Psoas muscle (tissue), 8 donors: ENCODE measurements at places on chromosomes 7 and 10. TPM values are rescaled to one million over a fixed set of nuclear protein-coding genes. Genes with fewer than 3 reads are reported as not detected.

GRCh38 chr10:6240254-6240653 is 37.5 kb downstream of the PFKFB3 start:
- DNase-seq = no peak

- no peak for DNase-seq
Observed at GRCh38 chr10:85043207-85043606, 714.8 kb downstream of the CCSER2 start.

The LSM5 gene
- polyA plus RNA-seq = 54.3 TPM

GRCh38 chr7:96578606-96579005 is 131.0 kb downstream of the SEM1 start:
- no peak for DNase-seq

DNA sequence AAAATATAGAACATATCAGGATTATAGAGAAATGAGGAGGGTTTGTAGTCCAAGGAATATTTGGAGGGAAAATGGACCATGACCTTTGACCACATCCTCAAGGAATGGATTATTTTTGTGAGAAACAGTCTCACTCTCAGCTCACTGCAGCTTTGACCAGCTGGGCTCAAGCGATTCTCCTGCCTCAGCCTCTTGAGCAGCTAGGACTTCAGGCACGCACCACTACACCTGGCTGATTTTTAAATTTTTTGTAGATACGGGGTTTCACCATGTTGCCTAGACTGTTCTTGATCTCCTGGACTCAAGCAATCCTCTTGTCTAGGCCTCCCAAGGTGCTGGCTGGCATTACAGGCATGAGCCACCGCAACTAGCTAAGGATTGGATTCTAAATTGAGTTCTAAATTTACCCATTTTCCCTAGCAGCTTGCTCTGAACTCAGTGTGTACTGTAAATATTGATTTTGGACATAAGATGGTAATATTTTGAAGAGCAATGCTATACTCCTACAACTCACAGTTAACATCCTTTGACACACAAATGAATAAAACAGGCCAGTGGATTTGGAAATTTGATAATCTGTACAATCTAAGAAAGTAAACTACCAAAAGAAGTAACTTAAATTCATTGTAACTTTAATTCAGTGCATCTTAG is 73.8 kb downstream of the TET1 start:
- DNase-seq = no peak

The YKT6 gene
- 148 TPM for polyA plus RNA-seq

- DNase-seq = peak; percentile 98
Observed at GRCh38 chr7:1044189-1045068, at the start of gene GPR146. Gene GPR146 (plus strand): TSS chr7:1044546. CDS start chr7:1057516, 12,970 bp downstream.

- peak; percentile 32 for DNase-seq
Observed at GRCh38 chr10:125102246-125102645, 58.1 kb downstream of the CTBP2 start.

DNA sequence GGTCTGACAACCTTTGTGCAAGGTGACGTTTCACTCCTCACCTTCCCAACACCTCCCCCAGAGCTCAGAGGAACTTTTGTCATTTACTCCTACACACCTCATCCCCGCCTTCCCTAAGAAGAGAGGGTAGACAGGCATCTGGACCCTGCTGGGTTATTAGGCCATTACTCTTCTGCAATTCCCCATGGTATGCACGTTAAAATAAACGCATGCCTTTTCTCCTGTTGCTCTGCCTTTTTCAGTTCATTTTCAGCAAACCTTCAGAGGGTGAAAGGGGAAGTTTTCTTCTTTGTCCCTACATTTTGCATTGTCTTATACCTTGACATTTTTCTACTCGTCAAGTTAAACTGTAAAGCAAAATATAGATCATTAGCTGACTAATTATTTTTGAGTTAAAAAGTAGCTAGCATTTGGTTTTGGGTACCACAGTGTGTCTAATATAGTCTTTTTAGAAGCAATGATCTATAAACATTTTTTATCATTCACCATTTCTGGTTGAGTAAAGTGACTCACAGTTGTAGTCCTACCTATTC is 10.5 kb upstream of the EDRF1 start:
- no peak for DNase-seq

DNA sequence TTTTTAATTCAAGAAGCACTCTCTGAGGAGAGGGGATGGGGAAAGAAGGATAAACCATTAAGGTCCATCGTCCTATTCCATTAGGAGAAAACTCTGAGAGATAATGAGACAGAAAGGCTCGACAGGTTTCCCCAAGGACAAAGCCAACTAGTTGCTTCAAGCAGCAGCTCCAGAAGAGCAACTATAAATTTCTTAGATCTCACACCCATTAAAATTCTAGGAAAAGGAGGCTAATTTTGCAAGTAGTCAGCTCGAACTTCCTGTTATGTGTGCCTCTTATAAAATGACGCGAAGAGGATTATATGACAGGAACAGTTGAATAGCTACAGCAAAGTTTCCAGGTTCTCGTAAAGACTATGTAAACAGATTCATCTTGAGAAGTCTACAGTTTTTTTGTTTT is 52.0 kb upstream of the ST8SIA6 start:
- DNase-seq = no peak

The OGDHL gene
- not detected for polyA plus RNA-seq

The CCL26 gene
- polyA plus RNA-seq = 0.34 TPM
